Astrocyte of the spinal cord (primary cell): ENCODE measurements at places on chromosomes 3 and 15.

GRCh38 chr15:32042269-32042972 lies 12.1 kb downstream of the CHRNA7 start:
- no peak for DNase-seq

- DNase-seq = peak; percentile 83
These were observed 68.4 kb upstream of the TNFAIP8L3 start for GRCh38 chr15:51162865-51163762.

- no peak for DNase-seq
These were observed 167.9 kb upstream of the CTNNB1 start for GRCh38 chr3:41031401-41031800.

- no peak for DNase-seq
These were observed 330.2 kb downstream of the RORA start for GRCh38 chr15:60898896-60899295.

DNA sequence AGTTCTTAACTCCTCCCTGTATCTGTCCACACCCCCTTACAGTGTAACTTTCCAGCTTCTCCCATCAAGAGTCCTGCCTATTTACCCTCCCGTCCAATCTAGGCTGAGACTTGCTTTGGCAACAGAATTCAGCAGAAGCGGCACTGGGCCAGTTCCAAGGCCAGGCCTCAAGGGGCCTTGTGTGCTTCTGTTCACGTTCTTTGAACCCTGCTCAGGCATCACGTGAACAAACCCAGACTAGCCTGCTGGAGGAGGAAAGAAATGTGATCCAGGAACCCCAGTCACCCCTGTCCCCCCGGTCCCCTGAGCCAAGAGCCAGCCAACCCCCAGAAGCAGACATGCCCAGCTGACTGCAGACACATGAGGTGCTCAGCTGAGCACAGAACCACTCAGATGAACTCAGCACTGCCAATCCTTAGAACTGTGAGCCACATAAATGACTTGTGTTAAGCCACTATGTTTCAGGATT lies 76.1 kb upstream of the DCLK3 start:
- no peak for DNase-seq

GRCh38 chr3:144822671-144823070 lies 851.0 kb downstream of the DIPK2A start:
- DNase-seq = no peak

- DNase-seq = no peak
These were observed 131.1 kb downstream of the NR1I2 start for GRCh38 chr3:119913021-119913420.

DNA sequence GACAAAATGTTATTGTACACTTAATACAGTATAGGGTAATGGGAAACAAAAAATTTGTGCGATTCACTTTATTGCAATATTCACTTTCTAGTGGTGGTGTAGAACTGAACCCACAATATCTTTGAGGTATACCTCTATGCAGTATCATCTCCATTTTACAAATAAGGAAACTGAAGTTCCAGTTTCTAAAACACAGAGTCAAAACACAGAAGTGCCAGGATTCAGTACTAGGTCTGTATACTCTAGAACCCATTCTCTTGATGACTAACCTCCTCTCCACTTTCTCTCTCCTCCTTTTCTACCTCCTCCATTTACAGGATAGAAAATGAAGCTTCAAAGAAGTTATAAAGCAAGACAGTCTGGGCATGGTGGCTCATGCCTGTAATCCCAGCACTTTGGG lies 62.2 kb downstream of the MB21D2 start:
- DNase-seq = no peak

DNA sequence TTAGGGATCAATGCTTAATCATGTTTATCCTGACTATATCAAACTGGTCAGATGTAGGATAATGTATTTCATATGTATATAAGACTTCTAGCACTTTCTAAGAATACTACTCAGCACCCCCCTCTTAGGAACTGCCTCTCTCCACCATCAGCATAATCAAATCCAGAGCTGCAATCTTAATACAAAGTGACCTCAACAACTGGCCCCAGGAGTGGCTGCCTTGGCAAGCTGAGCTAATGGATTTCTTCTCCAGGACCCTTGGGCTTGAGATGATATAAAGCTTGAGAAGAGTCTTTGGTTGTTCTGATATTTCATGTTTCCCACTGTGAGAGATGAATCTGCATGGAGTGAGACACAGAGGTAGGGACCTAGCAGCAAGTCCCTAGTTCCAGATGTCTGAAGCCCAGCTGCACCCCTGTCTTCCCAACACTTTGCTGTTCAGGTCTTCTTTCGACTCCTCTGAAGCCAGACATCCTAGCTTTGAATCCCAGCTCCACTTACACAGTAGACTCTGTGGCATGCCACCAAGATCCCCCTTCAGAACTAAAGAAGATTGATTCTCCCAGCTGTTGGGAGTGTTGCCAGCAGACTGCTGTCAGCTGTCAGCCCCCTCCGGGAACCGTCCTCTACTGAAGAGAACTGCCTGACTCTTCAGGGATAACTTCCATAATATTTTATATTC lies 309.3 kb upstream of the UBE2E2 start:
- DNase-seq = no peak

DNA sequence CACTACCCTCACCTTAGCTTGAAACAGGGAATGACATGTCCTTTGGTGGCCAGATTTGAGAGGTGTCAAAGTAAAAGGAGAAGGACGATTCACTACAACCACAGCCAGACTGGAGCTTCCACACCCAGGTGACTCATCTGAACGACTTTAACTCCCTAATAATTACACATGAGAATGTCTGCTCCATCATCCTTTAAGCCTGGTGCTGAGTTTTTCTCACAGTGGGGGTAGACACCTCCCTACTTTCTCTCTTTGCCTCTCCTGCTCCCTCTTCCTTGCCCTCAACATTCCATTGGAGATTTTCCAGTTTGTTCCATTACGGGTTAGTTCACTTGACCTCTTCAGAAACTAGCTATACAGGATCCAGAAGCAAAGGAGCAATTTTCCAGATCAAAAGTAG lies 154.3 kb upstream of the BHLHE40 start:
- DNase-seq = peak; percentile 81

GRCh38 chr15:72836676-72837330 lies 53.2 kb upstream of the ADPGK start:
- DNase-seq = no peak

DNA sequence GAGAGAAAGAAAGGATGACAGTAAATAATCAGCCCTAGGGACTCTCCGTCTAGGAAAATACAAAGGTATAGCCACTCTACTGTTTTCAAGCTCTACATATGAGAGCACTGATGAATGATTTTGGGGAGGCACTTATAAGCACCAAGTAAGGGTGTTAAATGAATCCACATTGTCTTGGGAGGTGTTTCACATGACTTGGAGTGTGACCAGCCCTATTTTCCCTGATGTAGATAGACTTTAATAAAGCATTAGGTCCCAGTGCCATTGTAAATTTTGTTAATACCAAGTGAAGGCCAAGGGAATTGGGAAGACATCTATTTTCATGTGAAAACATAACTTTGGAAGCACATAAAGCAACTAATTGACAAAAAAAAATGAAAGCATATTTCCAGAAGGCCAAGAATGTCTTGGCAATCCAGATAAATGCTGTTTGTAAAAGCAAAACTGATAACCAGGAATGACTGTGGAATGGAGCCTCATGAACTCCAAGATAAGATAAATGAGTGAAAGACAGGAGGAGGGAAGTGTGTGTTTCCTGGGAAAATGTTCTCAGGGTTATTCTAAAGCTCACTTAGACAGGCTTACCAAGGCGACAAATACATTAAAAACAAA lies 96.0 kb upstream of the MYZAP start:
- DNase-seq = no peak

DNA sequence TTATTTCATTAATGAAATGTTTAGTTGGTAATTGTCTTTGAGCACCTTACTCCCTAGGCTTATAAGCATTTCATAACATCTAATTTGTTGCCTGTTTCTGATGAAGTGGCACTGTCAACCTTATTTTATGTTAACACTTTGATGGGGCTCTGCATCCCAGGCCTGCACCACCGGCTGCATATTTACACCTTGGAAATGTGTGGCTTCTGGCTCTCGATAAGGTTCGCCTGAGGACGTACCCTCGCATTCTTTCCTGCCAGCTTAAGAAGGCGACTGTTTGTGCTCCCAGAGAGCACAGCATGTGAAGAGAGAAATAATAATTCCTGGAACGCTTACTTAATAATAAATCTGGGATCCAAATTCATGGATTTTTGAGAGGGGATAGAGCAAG lies 763.3 kb upstream of the CFAP20DC start:
- DNase-seq = no peak

DNA sequence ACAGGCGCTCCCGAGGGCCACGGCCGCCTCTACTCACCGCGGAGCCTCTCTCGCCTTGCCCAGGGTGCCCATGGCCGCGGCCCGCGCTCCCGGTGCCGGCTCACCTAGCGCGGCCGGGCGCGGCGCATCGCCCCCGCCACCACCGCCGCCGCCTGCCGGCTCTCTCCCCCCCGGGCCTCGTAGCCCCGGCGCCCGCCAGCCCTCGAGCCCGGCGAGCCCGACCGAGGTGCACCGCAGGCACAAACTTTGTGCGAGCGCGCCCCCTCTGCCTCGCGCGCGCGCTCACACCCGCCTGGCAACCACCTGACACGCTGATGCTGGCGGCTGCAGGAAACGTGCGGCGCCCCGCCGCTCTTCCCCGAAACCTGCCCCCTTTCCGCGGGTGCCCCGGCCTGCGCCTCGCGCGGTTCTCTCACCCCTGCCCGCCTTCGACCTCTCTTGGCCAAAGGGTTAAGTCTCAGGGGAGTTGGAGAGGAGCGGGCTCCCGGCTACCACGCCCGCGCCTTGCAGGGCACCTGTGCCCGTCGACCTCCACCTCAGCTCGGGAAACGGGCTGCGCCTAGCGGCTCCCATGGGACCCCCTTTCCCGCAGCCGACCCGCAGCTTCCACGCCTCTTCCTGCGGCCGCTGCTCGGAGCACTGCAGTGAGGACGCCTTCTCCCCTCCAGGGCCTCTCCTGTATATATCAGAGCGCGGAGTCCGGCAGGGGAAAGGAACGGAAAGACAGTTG lies at the start of gene RASGRP1:
TSS of gene RASGRP1 (minus strand) at position 258 of the 730 bp plus-strand sequence. CDS start at position 72, 186 bp downstream.
- DNase-seq = peak; percentile 41

- DNase-seq = peak; percentile 50
These were observed 125.6 kb upstream of the ROPN1 start for GRCh38 chr3:124117486-124117885.

DNA sequence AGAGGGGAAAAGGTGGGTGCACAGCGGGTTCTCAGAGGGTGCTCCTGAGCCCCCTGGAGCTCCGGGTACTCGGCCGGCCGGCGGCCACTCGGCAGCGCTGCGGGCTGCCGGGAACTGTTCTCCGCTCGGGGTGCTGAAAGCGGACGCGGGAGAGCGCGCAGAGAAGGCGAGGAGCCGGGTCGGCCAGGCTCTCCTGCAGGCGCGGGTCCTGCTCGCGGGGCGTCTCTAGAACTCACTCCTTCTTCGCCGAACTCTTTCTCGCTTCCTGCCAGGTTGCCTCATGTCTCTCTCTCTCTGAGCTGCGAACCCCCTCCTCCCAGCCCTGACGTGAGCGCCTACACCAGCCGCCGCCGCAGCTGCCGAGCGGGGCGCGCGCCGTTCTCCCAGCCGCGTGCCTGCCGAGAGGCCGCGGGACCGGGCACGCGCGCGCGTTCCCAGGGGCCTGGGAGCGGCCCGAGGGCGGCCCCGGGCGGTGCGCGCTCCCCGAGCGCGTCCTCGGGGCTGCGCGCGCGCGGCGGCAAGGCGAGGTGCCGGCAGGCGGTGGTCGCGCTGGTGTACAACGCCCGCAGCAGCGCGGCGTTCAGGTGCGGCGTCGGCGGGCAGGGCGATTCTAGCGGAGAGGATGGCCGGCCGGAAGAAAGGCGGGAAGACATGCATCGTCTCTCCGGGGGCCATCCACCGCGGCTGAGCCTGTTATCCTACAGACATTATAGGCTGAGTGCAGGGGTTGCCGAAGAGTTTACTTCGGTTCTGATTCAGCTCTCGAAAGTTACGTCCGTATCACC lies at the start of gene PEX5L:
TSS of gene PEX5L (minus strand) at position 267 of the 785 bp plus-strand sequence. CDS start 338 bp downstream, outside the sequence.
- DNase-seq = peak; percentile 60

DNA sequence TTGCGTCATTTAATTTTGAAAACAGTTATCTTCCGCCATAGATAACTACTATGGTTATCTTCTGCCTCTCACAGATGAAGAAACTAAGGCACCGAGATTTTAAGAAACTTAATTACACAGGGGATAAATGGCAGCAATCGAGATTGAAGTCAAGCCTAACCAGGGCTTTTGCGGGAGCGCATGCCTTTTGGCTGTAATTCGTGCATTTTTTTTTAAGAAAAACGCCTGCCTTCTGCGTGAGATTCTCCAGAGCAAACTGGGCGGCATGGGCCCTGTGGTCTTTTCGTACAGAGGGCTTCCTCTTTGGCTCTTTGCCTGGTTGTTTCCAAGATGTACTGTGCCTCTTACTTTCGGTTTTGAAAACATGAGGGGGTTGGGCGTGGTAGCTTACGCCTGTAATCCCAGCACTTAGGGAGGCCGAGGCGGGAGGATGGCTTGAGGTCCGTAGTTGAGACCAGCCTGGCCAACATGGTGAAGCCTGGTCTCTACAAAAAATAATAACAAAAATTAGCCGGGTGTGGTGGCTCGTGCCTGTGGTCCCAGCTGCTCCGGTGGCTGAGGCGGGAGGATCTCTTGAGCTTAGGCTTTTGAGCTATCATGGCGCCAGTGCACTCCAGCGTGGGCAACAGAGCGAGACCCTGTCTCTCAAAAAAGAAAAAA lies 1.2 kb downstream of the B2M start:
- peak; percentile 86 for DNase-seq

DNA sequence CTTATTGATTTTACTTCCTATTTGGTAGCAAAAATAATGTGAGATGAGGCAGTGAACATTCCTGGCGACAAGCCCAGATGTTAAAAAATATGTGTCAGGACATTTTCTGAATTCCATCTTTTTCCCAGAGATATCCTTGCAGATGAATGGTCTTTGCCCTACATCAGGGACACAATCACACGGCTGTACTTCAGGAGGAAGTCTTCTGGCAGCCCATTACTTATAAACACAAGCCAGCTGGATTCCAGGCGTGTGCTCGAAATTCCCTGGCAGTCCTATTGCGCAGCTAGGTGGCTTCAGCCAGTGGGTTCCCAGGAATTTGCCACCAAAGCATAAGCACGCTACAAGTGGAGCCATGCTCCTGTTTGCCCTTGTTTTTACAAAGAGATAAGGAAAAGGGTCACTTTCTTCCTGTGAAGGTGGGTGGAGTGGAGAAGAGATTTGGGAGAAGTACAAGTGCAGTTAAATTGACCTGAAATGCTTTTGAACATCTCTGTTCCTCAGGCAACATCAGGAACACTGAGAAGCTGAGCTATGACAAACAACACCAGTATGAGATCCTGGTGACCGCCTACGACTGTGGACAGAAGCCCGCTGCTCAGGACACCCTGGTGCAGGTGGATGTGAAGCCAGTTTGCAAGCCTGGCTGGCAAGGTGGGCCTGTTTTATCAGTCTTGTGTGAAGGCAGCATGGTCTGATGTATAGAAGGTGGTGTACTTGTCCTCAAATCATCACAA lies 257.1 kb upstream of the TRIM42 start:
- peak; percentile 44 for DNase-seq

- no peak for DNase-seq
These were observed 5.2 kb downstream of the OCA2 start for GRCh38 chr15:28093752-28094535.
